ENCODE measurements at places on chromosomes 6 and 20. TPM values are rescaled to one million over a fixed set of nuclear protein-coding genes. Genes with fewer than 3 reads are reported as not detected.
A peak's percentile ranks its signal among the peaks of the same experiment; 100 is the strongest.

- peak; percentile 75 for DNase-seq
Measured at GRCh38 chr6:133241086-133241900, at the start of gene EYA4. Gene EYA4, plus strand, starts transcription at chr6:133241357. Its CDS starts 33,424 bp downstream, at chr6:133274781.

DNA sequence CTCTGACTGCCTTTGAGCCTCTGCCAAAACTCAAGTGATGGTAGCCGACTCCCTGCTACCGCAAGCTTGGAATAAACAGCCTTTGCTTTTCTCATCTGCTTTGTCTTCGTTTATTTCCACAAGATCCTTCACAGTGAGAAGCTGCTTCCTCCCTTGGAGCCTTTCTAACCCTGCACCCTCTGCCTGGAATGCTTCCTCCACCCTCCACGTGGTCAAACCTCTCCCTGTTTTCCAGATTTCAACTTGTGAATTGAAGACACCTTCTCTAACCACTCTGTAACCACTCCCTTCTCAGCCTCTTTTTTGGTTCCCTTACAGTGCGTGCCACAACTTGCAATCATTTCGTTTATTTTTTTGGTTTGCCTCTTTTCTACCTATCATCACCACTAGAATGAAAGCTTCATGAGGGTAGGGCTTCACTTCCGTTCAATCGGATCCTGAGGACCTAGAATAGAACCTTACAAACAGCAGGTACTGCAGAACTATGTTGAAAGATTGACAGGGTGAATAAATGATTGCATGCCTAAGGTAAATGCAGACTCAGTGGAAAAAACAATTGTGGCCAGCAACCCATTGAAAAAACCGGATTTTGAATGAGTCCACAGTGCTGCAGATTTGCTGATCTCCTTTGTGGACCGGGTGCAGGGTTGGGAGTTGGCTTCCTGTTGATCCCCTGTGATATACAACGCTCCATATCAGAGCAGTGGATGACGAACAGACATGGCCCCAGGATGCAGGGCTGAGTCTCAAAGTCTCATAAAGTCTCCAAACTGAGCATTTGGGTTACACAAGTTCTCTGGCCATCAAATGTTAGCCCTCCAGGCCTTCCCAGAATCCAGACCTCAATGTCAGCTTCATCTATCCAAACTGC, 51.0 kb upstream of the HIVEP1 start:
- DNase-seq, result no peak

- DNase-seq, result no peak
Measured at GRCh38 chr20:48193627-48194425, 408.5 kb upstream of the SULF2 start.

- DNase-seq, result peak; percentile 22
Measured at GRCh38 chr6:108715832-108716231, 132.4 kb upstream of the ARMC2 start.

LYRM2 gene
- 13.7 TPM for total RNA-seq

GLP1R gene
- not detected for total RNA-seq

SLC22A2 gene
- total RNA-seq, result 0.64 TPM
